ENCODE measurements at places on chromosomes 12 and 14.

- no peak for DNase-seq
These were observed 1.5 kb downstream of the CRIP1 start for GRCh38 chr14:105487986-105488777.

DNA sequence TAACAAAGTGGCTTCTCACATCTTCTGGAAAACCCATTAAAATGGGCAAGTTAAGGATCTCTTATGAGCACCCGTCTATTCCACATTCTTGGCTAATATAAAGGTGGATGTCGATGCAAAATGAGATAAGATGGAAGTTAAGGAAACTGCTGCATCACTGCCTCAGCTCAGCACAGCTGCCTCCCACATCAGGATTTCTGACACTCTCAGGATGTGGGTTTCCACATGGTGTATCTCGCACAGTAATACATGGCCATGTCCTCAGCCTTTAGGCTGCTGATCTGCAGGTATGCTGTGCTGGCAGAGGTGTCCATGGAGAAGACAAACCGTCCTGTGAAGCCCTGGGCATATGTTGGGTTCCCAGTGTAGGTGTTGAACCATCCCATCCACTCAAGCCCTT is 1348.0 kb downstream of the TMEM121 start:
- DNase-seq = no peak

DNA sequence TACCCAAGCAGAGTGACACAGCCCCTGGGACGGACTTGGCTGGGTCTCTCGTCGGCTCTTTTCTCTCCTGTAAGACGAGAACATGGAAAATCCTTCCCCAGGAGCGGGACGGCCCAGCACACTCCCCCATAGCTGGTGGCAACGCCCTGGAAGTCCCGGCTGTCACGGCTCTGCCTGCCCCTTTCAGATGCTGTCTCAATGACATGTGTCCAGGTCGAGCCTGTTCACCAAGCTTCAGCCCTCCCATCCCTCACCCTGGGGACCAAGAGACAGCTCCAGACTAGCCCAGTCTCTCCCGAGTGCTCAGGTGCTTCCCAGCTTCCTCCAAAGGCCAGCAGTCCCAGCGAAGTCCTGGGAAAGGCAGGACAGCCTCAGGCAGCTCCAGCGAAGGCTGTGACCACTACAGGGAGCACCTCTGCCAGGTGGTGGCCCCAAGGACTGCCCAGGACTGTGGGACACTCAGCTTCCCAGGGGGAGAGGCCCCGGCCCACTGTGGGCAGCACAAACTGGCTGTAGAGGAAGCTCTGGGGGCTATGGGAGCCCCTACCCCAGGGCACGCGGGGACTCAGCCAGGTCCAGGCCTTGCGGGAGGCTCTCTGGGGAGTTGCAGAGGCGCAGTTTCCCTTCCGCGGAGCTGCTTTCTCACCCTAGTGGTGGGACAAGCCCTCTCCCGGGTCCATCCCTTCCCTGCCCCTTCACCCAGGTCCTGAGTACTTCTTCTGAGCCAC is 33.6 kb downstream of the TNFAIP2 start:
- DNase-seq = no peak

DNA sequence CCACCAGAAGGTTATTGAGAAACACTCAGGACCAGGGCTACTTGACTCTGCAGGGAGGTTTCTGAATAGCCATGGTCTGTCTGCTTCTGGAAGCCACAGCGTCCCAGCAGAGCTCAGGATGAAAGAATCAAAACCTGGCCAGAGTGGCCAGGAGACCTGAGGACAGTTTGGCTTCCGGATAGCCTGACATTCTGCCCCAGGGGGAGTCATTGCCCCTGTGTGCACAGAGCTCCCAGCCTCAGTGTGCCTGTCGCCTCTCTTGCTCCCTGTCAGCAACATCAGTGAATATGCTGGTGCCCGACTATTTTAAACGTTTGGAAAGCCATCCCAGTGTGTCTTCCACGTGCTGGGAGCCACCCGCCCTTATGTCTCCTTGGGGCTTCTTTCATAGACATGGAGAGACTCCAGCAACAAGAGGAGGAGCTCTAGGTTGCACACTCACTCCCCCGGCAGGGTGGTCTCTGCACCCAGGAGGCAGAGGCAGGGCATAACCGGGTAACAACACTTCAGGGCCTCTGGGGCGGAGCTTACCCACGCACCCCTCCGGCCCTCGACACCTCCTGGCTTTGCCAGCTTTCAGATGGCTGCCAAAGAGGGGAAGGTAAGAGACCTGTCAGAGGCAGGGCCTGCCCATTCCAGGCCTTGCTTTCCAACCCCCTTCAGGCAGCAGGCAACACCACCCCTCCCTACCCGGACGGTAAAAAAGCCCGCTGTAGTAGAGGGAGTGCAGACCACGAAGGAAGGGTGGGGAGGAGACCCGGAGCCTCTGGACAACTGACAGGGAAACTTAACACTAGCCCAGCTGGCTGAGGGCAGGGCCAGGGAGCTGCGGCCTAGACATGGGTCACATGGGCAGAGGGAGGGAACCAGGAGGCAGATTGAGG is 19.0 kb upstream of the SLC6A12 start:
- DNase-seq = no peak

DNA sequence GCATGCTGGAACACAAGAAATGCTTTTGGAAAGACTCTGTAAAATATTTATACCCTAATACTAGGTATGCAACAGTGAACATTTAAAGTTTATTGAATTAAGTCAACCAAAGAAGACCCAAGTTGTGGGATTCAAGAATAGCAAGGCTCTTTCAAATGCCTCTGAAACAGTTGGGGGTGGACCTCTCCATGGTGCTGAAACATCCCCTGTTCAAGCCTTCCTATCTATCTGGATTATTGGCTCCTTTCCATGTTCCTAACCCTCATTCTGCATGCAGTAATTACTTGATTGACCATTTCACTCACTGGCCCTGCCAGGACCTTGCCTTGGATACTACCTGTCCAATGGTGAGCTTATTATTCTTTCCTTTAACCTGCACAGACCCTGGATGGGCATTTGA is 349.7 kb downstream of the NRXN3 start:
- DNase-seq = no peak

DNA sequence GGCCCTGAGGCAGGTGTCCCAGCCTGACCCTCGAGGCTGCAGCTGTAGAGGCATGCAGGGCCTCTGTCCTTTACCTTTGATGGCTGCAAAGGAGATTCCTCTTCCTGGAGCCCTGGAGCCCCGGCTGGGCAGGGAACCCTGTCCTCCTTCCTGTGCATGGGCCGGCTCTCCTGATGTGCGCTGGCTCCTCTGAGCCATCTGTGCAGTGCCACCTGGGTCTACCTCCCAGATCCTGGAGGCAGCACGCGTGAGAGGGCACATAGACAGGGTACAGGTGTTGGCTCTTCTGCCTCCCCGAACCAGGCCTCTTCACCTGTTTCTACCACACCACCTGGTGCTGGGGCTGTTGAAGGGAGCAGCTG is 115.1 kb downstream of the BEGAIN start:
- no peak for DNase-seq

DNA sequence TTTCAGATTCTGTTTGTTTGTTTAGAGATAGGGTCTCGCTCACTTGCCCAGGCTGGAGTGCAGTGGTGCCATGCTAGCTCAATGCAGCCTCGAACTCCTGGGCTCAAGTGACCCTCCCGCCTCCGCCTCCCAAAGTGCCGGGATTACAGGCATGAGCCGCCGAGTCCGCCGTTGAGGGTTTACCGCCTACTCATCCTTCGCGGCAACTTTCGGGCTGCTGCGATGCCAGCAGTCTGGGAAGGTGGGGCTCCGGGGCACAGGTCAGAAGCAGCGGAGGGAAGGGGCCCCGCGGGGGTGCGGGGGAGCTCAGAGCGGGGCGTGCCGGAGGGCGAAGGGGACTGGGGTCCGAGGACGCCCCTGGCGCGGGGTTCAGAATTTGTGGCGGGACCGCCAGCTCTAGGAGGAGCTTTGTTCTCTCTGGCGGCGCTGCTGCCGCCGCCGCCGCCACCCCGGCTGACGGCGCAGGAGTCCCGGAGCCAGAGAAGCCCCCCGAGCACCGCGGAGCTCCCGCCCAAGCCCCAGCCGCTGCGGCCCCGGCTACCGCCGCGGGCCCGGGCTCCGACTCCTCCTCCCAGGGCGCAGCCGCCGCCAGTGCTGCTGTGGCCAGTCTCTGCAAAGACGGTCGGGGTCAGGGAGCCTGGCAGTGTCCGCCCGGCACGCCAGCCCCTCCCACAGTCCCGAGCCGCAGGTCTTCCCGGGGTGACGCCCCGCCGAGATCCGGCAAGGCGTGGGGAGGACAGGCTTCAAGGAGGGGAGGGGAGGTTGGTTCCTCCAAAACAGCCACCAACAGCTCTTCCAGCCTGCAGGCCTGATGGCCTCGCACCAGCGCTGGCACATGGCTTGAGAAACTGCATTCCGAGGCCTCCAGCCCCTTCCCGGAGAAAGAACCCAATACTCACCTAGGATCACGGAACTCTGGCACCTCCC is 10.9 kb upstream of the KRT77 start:
- DNase-seq = peak; percentile 15

DNA sequence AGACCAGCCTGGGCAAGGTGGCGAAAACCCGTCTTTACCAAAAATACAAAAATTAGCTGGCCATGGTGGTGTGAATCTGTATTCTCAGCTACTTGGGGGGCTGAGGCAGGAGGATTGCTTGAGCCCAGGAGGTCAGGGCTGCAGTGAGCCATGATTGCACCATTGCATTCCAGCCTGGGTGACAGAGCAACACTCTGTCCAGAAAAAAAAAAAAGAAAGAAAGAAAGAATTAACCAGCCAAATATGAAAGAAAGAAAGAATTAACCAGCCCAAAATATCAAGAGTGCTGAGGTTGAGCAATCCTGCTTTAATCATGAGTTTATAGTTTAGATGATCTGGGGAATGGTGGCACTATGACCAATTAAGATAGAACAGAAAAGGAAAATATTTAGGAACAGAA is 3.5 kb upstream of the ACTN1 start:
- DNase-seq = no peak

GRCh38 chr12:62701492-62701891 is 233.5 kb downstream of the PPM1H start:
- no peak for DNase-seq

- no peak for DNase-seq
These were observed at the start of gene TC2N for GRCh38 chr14:91867316-91867988. TC2N (minus strand) TSS chr14:91867536; CDS start chr14:91813769, 53,767 bp downstream.

DNA sequence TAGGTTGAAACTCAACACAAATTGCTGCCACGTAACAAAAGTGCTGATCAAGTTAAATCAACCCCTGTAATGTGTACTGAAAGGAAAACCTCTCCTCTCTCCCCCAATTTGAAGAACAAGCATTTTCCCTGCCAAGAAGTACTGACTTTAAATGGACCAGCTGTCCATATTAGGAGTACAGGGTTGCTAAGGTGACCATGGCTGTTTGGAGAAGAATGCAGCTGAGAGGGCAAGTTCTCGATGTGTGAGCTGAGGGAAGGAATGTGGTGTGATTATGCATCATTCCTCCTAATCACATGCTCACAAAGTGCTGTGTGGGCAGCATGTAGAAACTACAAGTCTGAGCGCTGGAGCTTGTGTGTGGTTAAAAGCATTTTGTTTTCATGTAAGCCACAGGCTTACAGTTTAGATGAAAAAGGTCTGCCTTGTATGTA is 50.9 kb upstream of the CCT2 start:
- peak; percentile 6 for DNase-seq

- DNase-seq = no peak
These were observed 28.7 kb downstream of the ARID4A start for GRCh38 chr14:58327019-58327418.

DNA sequence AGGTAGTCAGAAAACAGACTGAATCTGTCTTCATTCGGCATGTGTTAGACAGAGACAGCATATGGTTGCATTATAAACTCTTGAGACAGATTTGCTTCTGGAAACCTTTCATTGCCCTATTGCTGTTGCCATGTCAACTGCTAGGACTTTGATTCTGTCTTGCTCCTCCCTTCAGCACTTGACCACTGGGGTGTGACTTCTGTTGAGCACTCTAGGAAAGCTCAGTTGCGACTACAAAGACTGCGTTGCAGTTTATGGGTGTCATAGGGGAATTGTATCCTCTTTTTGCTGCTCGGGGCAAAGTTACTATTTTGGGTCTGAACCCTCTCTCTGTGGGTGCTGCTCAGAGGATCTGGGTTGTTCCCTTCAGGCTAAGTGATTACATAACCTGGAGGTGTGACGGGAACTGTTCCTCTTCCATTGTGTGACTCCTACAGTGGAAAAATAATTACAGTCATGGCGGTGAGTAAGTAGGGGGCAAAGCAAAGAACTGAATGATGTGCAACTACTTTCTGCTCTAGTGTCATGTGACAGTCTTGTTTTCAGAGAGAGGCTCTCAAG is 44.3 kb upstream of the TRIM9 start:
- DNase-seq = no peak

- DNase-seq = no peak
These were observed 92.7 kb upstream of the RESF1 start for GRCh38 chr12:31866523-31866922.

DNA sequence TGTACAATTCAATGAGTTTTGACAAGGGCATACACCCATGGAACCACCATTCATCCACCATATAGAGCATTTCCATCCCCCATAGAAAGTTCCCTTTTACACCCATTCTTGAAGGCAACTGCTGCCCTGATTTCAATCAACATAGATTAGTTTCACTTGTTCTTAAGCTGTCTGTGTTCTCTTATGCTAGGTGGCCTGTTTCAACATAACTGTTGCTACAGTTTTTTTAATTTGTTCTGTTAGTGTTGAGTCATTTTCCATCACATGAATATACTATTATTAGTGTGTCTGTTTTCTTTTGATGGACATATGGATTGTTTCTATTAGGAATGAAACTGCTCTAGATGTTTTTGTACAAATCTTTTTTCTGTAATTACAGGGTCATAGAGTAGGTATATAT is 123.4 kb downstream of the PTPRQ start:
- no peak for DNase-seq

DNA sequence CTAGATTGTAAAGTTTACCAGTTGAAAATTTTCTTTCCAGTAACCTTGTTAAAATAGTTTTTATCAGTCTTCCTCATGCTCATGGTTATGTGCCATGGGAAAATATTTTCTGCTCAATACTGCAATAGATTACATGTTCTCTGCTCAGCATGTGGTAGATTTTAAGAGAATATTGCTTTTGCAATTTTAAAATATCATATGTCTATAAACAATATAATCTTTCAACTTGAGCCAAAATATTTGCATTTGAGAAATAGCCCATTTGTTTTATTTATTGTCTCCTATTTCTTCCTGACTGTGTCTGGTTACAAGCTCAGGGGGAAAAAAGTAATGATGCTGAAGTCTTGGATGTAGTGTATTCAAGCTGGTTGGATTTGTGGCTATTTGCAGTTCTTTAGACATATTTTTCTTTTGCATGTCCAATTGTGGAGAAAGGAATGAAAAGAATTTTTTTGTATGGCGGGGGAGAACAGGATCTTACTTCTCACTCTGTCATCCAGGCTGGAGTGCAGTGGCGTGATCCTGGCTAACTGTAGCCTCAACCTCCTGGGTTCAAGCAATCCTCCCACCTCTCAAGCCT is 342.6 kb upstream of the NAV3 start:
- DNase-seq = no peak

- no peak for DNase-seq
These were observed 474.9 kb upstream of the SOX5 start for GRCh38 chr12:24424376-24424775.

GRCh38 chr12:30152705-30153104 is 369.0 kb upstream of the TMTC1 start:
- no peak for DNase-seq

DNA sequence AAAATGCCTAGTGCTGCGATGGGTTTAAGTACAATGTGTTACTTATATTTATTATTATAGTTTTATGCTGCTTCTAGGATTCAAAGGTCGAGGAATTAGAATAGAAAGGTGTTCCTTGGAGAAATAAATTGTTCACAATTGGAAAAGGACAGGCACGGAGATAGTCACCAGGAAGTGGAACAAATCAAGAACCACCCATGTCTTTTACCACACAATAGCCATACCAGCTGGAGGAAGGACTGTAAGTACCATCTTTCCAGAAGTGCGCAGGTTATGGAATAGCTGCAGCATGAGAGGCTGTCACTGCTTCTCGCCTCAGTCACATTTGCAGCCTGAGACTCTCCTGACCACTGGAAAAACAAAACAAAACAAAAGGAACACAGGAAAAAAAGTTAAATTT is 40.5 kb upstream of the MANSC4 start:
- no peak for DNase-seq
